ENCODE measurements at places on chromosomes 6 and 20. TPM values are rescaled to one million over a fixed set of nuclear protein-coding genes. Genes with fewer than 3 reads are reported as not detected.

DNA sequence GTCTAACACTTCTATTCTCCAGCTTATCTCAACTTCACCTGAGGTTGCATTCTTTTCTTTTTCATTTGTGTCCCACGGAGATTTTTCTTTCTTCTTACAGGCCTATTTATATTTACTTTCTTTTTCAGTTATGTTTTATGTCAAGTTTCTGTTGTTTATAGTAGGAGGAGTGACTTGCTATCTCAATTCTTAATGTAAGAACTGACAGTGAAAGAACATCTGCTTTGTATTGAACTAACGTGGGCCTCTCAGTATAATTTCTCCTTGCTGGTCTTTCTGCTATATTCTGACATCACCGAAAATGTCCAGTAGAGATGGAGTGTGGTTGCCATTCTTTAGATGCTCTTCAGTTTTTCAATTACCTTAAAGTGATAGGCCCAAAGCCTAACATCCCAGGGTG is 521.7 kb downstream of the EPM2A start:
- DNase-seq, result no peak

The CDH26 gene
- total RNA-seq, result 1.7 TPM

GRCh38 chr6:319177-320131 is 27.2 kb downstream of the DUSP22 start:
- no peak for DNase-seq

The ADGRF5 gene
- total RNA-seq, result not detected

The F13A1 gene
- not detected for total RNA-seq

DNA sequence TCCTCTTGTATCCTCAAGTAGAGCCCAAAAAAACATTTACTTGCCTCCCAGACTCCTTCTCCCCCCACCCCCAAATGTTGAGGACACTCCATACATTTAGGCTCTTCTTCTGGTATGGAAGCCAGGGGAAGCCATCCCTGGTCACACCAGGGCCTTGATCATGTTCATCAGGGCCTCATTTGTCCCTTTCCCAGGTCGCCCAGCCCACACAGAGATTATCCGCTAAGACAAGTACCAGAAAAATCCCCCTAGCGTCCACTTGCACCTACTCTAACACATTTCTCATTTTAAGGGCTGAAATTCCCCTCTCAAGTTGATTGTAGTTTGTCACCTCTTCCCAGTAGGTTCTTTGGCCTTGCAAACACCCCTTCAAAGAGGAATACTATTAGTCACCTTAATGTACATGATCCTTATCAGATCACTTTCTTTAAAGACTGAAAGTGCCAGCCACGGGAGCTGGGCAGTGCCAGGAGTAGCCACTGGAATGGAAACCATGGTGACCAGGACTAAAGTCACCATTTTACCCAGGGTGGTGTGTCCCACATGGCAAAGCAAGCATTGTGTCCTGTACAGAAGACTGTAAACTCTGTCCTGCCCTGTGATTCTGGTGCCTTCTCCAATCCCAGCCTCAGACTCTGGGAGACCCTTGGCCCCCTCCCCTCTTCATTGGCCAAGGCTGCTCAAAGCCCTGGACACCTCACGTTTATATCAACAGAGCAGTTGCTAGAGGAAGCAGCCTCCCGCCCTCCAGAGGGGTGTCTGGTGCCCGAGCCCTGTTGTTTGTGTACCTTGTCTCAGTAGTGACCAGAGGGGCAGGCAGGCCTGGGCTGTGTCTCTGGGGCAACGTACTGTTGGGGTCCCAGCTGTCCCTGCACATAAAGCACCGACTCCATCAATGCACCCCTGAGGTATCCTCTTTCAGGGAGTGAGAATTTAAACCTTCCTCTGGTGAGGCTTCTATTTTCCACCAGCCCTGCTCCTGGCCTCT is 5.0 kb upstream of the APOBEC2 start:
- DNase-seq, result no peak

DNA sequence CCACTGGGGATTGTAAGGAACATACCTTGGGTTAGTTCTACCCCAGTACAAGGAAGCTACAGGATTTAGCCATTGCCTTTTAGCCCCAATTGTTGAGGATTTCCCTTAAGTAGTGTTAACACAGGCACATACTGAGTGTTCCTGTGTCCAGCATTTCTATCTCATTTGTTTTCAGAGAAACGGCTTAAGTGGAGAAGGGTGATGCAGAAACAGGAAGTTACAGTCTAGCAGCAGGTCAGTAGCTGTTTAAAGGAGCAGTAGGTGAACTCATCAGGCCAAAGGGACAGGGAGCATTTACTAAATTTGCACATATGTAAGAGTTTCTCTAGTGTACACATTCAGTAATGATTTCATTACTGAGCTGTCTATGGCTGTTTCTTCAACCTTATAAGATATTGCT is 644.2 kb upstream of the GJE1 start:
- DNase-seq, result no peak

The SULF2 gene
- 2.3 TPM for total RNA-seq

DNA sequence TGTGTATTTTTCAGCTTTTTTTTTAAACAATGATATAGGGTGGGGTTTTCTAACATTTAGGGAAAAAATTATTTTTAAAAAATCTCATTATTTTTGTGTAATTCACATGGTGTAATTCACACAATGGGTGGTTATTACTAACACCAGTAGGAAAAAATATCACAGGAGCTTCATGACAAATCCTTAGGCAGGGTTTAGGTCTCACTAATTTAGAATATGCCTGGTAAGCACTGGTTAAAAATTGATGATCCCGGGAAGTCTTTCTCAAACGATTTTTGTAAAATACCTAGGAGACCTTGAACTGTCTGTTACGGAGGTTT is 29.5 kb upstream of the ZNF217 start:
- no peak for DNase-seq

DNA sequence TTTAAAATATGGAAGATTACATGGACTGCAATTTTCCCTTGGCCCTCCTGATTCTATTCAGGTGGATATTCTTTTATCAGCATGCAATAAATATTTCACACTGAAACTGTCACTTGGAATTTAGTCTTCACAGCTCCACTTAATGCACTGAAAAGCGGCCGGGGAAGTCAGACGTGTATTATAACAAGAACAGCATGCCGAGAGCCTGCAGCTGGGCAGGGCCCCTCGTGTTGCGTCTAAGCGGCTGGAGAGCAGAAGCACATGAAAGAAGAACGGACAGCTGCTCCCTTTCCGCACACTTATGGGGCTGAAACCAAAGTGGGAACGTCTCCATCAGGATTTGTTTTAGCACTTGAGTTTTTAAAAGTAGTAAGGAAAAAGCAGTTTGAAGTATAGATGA is 57.2 kb downstream of the LYRM4 start:
- no peak for DNase-seq

The TPBG gene
- total RNA-seq, result 0.10 TPM

DNA sequence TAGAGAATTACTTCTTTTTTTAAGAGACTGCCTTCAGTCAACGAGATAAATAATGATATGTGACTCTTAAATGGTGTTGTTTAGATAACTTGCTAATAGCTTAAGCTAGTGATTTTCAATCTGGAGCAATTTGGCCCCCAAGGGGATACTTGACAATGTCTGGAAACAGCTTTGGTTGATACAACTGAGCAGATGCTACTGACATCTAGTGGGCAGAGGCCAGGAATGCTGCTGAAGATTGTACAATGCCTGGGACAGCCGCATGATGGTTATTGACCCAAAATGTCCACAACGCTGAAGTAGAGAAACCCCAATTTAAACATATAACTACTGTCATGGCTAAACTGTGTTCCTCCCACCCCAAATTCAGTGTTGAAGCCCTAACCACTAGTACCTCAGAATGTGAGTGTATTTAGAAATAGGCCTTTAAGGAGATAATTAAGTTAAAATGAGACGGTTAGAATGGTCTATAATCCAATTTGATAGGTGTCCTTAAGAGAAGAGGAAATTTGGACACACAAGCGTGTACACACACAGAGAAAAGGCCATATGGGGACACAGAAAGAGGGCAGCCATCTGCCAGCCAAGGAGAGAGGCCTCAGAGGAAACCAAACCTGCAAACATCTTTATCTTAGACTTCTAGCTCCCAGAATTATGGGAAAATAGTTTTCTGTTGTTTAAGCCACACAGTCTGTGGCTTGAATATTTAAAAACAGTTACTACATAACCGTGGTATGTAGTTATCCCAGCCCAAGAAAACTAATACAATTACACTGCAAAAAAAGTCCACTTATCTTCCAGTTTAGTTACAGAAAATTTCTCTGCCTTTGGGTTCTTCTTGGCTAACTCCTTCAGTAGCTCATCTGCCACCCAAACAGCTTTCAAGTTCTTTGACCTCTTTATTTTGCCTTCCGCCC is 22.2 kb downstream of the RWDD2A start:
- DNase-seq, result peak; percentile 39

- DNase-seq, result no peak
Measured at GRCh38 chr6:164200071-164200470, 785.6 kb downstream of the QKI start.
